Renal pelvis (tissue), 12 donors: ENCODE measurements at places on chromosomes 5 and 9.
A peak's percentile ranks its signal among the peaks of the same experiment; 100 is the strongest.

- no peak for DNase-seq
These were observed 166.9 kb upstream of the TRIM32 start for GRCh38 chr9:116520218-116520617.

DNA sequence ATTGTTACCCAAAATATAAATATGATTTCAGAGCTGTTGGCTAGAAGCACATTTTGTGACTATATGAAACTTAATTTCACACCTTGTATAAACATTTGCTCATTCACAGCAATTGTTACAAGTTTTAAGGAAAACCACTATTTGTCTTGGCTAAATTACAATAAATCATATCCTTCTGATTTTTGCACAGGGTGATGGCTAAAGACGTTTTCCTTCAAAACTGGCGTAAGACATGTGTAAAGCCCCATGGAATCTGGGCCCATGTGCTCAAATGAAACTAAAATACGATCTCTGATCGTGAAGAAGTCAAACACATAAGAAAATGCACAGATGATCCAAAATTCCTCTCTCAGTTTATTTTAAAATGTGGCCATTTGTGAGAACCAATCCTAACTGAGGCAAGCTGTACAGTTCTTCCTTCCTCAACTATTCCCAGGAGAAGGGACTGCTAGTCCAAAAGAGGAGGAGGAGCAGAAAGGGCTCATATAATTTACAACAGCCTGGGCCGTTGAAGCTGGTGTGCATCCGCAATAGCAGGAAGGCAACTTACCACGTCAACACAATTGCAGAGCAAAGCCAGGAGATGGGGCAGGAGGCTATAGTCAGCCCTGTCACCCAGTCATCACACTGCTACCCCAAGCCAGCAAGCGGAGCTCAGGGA is 98.4 kb downstream of the MED27 start:
- DNase-seq, result peak; percentile 23

- no peak for DNase-seq
These were observed 322.1 kb downstream of the FAM170A start for GRCh38 chr5:119951330-119951934.

DNA sequence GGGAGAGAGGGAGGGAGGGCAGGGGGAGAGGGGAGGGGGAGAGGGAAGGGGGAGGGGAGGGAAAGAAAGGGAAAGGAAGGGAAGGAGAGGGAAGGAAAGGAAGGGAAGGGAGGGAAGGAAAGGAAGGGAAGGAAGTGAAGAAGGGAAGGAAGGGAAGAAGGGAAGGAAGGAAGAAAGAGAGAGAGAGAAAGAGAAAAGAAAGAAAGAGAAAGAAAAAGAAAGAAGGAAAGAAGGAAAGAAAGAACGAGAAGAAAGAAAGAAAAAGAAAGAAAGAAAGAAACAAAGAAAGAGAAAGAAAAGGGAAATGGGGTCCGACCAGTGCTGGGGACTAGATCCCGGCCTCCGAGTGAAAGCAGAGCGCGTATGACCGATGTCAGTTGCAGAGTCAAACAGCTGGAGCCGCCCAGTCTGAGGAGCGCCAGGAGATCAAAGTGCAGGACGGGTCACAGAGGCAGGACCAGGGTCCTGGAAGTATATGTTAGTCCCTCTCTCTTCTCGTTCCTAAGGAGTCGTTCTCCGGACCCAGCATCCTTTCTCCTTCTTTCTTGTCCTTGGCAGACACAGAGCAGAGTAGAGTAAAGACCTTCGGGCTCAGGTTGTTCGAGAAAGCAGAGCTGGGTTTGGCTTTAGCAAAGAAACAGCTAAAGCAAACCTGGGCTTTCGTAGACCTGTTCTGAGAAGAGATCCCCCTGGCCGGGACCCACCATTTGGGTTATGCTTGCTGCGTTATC is 305.4 kb upstream of the MSX2 start:
- DNase-seq, result no peak

DNA sequence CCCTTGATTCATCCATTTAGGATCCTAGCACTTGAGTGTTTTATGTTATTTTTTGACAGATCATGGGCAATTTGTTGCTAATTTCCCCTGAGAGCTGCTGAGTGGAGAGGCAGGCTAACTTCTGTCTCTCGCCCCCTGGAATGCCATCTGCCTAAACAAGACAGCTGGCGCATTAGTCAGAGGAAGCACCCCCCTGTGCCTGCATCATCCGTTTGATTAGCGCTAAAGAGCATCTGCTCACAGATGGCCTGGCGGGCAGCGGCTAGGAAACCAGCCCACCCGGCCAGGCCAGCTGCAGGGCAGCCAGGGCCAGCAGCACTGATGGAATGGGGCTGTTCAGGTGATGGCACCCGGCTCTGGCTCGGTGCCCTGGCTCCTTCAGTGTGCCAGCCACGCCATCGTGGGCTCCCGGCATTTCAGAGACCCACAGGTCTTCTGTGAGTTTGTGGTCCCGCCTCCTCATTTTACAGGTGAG is 22.9 kb upstream of the ASS1 start:
- no peak for DNase-seq

DNA sequence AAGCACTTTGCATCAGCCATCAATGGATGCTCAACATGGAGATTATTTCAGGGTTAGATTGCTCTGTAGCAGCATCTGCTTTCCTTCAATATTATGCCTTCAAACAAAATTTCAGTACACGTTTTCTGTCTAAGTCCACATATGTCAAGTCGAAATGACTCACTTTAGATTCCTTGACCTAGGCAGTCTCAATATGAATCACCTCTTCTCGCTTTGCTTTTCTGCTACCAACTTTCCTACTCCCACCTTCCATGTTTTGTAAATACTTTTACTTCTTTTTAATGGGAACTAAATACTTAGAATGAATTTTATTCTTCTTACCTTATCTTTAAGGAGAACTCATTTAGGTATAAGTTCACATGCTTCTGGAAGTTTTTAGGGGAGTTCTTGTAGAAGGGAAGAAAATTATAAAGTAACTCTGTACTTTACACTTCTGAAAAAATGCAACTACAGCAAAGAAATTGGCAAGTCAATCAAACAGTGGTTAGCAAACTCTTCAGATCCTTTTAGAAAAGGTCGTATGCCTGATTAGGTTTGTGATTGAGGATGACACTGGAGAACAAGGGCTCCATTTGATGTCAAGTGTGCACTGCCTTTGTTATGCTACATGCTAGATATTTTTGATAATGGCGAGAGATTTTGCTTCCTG is 478.5 kb upstream of the SMARCA2 start:
- DNase-seq, result no peak

DNA sequence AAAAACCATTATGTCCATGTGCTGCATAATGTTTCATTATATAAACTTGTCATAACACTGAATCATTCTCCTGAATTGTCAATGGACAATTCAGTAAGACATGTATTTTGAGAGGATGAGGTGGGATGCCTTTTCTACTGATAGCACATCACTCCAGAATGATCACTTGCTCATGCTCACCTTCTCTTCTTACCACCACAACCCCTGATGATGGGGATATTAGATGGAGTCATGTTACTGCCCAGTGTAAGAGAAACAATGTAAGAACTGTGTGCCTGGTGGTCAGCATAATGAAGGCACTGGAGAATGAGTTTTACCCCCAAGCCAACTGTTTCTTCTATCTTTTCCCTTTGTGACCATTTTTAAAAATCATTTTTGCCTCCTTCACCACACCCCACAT is 198.8 kb downstream of the ADAMTSL1 start:
- no peak for DNase-seq

GRCh38 chr9:89655990-89656657 is 51.3 kb downstream of the GADD45G start:
- no peak for DNase-seq
